Pulmonary artery endothelial cell (primary cell): ENCODE measurements at places on chromosomes 12 and 14. TPM values are rescaled to one million over a fixed set of nuclear protein-coding genes. Genes with fewer than 3 reads are reported as not detected.

The VDR gene
- total RNA-seq: 0.26 and 0.67 TPM in 2 replicates

GRCh38 chr14:32327255-32327961 lies 1.7 kb upstream of the AKAP6 start:
- DNase-seq: no peak

GRCh38 chr14:104169699-104170479 lies 31.5 kb downstream of the KIF26A start:
- no peak for DNase-seq

GRCh38 chr14:92568621-92569479 lies 55.3 kb downstream of the RIN3 start:
- no peak for DNase-seq

The BTG1 gene
- 13.2 and 17.4 TPM in 2 replicates for total RNA-seq

- DNase-seq: no peak
Observed at GRCh38 chr12:74401035-74401434, 136.6 kb upstream of the ATXN7L3B start.

The CLEC4E gene
- total RNA-seq: not detected in 2 replicates

DNA sequence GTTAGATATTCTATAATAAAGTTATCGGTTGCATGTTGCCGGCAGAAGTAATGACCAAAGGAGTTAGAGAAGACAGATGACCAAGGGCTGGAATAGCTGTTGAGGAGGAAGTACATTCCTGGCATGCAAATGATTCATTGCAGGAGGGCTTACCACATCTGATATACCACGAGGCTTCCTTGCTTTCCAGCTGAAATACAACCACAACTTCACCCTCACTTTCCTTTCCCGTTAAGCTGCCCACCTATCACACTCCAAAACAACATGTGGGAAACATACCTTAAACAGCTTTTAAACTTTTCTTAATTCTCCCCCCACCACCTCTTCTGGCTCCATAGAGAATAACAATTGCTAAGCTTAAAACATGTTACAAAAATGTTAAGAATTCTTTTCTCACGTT lies 594.1 kb downstream of the NRXN3 start:
- DNase-seq: no peak

The NRXN3 gene
- total RNA-seq: 0.04 and 0.07 TPM in 2 replicates

The SRSF9 gene
- total RNA-seq: 311 and 390 TPM in 2 replicates

DNA sequence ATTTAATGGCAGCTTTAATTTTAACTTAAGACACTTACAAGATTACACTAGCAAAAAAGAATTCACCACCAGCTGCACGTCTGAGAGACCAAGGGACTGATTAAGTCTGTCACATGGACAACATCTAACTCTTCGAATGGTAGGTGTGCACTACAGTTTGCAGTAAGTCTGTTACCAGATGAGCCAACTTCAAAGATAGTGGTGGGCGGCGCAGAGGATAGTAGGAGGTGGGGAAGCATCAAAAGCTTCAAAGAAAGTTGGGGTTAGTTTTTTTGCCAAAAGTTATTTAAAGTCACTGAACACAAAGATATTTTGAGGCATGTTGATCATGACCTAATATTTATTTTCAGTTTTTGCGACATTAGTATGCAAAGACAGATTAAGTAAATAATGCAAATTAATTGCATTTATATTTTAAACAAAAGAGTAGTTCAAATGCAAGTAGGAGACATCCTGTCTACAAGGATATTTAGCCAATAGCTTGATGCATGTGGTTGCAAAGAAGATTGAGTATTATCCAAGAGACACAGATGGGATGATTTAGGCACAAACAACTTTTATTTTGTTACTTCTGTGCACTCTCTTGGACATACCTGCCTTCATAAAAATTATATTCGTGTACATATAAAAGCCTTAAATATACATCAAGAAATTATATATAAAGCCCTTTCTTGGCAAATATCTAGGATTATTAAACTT lies 327.7 kb downstream of the BMP4 start:
- no peak for DNase-seq

DNA sequence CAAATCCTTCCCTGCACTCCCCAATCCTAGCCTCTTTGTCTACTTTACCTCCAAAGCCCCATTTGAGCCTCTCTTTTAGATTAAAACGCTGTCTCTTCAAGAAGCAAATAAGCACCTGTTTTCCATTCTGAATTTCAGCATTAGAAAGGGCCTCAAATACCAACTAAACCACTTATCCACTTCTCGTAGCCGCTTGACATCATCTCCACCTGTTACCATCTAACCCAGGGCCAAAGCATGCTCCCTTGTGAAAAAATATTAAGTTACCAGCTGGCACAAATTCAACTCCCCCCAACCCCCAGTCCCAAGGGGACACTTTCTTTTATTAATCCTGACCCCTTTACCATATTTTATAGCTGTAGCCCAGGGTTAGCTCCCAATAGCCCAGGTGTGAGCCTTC lies 43.1 kb downstream of the GPHB5 start:
- no peak for DNase-seq

The STAT2 gene
- total RNA-seq: 54.6 and 87.9 TPM in 2 replicates

DNA sequence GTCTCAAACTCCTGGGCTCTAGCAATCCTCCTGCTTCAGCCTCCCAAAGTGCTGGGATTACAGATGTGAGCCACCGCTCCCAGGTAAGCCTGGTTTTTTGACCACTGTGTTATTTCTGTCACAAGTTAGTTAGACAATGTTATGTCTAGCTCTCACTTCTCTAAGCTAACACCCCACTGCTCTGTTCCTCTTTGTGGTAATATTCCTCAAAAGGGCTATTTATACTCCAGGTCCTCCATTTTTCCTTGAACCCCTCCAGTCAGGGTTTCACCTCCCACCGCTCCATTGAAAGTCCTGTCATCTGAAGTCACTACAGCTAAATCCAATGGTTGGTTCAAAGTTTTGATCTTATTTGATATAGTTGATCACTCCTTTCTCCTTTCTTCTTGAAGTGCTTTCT lies 5.1 kb downstream of the IRAK3 start:
- no peak for DNase-seq

The SYNDIG1L gene
- total RNA-seq: not detected in 2 replicates

DNA sequence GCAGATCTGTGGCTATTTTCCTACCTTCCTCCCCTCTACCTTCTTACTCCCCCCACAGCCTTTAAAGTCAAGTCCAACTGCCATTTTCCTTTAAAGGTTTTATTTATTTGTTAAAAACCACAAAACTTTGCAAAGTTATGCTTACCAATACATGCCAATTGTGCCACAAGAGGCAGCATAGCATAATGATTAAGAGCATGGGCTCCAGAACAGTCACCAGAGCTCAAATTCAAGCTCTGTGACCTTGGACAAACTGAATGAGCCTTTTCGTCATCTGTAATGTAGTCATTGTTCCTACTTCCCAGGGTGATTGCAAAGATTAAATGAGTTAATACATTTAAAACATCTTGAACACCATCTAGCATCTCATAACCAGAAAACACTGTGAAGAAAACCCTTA lies 13.0 kb upstream of the FMNL3 start:
- no peak for DNase-seq

DNA sequence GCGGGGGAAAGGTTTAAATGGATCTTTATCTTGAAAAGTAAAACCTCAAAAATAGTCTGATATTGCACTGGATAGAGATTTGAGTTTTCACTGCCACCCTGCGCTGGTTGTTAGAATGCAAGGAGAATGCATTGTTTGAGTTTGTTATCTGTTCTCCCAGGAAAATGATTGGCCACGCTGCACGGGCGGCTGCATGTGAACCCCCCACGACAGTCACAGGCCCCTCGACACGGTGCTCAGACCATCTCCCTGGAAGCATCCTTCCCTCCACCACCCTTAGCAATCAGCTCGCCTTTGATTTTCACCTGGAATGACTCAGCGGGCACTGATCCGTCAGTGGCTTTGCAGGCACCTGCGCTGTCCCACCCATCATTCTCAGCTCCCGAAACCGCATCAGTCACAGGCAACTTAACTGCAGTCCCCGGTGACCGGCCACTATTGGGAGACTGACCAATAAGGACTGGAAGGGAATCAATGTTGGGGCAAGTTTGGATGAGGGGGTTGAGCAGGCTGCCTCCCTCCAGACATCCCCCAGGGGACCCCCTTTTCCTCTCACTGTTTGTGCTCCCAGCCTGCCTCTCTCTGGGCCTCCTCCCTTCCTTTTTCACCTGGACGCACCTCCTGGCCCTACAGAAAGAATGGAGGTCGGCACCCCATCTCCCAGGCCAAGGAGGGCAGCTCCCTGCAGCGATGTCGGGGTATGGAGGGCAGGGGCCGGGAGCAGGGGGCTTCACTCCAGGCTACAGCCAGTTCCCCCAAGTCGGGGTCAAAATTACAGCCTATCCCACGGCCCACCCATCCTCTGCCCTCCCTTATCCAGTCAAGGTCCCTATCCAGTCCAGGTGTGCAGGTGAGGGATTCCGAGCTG lies 28.5 kb upstream of the C14orf180 start:
- DNase-seq: no peak

DNA sequence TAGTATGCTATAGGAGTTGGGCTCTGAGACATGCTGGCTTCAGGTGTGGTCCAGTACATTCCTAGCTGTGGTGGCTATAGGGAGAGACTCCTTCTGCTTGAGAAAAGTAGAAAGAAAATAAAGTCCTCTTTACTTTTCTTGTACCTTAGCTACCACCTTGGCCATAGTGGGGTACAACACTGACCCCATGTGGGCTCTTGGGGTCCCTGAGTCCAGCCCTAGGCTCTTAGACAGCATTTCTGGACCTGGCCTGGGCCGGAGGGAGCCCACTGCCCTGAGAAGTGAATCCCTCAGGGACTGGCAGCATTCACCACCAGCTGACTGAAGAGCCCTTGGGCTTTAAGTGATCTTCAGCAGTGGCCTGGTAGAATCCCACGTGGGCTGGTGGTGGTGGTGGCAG lies 143.1 kb downstream of the SYT10 start:
- DNase-seq: no peak

The DCP1B gene
- total RNA-seq: 4.9 and 6.0 TPM in 2 replicates

GRCh38 chr14:96584199-96584906 lies 82.2 kb downstream of the PAPOLA start:
- DNase-seq: no peak

- DNase-seq: no peak
Observed at GRCh38 chr12:91422127-91422526, 239.5 kb upstream of the DCN start.

DNA sequence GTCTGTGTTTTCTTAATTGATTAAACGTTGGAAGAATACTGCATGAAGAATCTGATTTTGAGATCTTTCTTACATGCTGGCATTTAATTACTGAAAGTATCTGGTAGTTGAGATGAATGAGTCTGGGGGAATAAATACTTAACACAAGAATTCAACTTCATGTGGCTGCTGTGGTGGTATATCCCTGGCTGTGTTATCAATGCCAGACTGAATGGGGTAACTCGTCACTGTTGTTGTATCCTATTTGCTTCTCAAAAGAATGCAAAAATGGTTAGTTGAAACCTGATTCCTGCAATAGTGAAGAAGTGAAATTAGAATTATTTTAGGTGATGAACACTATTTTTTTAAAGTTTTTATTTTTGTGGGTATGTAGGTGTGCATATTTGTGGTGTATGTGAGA lies 72.5 kb downstream of the HMGA2 start:
- DNase-seq: no peak

DNA sequence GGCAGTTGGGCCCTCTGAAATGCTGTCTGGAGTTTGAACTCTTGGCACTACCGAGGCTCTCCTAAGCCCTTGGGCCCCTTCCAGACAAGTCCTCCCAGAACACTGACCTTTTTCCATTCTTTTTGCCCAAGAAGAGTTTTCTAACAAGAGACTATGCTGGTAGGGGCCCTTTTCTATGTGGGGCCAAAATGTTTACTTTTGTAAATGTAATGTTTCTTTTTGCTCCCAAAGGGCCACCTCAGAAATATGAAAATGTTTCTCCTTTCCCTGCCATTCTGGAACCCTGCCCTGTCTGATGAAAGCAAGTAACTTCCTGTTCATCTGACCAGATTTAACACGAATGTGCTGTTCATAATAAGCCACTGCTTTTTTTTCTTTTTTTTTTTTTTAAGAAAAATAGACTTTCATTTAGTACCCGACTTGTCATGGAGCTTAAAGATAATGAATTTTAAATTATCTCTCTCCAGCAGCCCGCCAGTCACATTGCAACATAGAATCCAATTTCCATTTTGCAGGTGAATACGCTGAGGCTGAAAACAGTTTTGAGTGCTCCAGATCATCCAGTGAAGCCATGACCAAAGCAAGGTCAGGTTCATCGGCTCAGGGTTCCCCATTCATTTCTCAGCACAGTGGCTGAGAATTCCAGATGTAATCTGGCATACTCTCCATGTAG lies 169.9 kb downstream of the DPF3 start:
- DNase-seq: no peak

- no peak for DNase-seq
Observed at GRCh38 chr14:50871914-50872732, at the start of gene ABHD12B. Gene ABHD12B, plus strand, starts transcription at chr14:50872053. Its CDS starts 122 bp downstream, at chr14:50872175.

The OR4E2 gene
- total RNA-seq: not detected in 2 replicates

DNA sequence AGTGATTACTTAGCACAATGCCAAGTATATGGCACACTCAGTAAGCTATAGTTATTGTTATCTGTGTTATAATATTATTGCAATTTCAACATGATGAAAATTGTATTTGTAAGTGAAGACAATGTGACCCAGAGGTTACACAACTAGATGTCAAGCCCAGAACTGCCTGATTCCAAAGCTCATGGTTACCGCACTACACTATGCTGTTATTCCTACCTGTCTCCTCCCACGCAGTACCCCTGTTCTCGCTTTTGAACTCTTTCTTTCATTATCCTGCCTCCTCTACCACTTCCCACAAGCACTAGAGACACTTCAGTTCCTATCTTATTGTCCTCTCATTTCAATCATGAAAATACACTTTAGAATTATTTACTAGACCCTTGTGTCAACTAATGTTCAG lies 93.2 kb downstream of the PLCZ1 start:
- DNase-seq: no peak

The AQP2 gene
- not detected in 2 replicates for total RNA-seq

DNA sequence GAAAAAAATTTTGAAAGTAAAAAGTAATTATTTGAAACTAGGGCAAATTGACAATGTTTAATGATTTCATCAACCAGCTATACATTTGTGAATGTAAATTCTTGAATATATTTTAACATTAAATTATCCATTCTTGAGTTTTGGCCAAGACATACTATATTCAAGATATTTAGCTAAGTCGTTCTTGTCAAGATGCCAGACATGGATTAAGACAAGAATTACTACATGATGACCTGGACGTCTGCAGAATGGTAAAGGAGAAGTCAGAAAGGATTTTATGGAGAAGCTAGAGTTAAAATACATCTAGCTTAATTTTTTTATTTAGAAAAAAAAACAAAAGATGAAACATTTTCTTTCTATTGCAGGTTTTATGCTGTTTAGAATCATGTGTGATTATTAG lies 255.8 kb downstream of the TMTC2 start:
- no peak for DNase-seq

DNA sequence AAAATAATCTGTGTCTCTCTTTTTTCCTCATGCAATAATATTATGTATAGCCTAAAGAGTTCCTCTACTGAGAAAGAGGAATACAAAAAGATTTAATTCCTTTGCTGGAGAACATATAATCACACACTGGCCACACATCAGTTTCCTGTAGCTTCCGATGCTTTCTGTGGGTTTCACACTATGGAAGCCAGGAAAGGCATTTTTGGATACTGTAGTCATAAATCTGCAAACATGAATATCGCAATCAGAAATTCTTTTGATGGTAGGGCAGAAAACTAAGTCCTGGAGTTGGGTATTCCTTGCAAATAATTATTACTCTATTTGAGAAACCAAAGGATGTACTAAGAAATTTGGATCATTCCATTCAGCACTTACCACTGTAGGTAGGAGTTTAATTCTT lies 260.0 kb downstream of the ACSS3 start:
- DNase-seq: no peak

The PIWIL1 gene
- total RNA-seq: not detected in 2 replicates
